ENCODE measurements at places on chromosomes 6 and 20.

GRCh38 chr20:64116541-64117431 is 9.4 kb upstream of the NPBWR2 start:
- no peak for DNase-seq

DNA sequence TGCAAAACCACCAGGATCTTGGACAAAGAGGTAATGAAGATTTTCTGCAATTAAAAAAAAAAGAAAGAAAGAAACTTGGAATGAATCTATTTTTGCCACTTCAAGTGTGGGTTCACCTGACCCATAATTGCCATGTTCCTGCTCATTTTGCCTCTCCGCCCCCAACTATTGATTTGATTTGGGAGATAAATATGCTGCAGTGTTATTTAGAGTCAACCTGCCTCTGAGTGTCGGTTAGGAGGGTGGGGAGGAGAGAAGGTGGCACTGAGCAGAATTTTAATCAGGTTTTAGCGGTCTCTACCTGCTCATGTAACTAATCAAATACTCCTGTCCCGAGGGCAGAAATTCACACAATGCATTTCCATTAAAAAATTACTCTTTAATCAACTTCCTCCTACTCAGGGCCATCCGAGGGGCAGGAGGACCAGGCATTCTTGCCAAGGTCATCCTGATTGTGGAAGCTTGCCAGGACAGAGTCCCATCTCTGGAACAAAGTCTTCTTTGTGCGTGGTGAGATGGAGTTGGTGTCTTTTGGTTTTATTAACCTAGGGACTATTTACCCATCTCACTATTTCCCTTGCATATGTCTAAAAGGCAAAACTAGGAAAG is 300.1 kb downstream of the CDH26 start:
- DNase-seq = no peak

DNA sequence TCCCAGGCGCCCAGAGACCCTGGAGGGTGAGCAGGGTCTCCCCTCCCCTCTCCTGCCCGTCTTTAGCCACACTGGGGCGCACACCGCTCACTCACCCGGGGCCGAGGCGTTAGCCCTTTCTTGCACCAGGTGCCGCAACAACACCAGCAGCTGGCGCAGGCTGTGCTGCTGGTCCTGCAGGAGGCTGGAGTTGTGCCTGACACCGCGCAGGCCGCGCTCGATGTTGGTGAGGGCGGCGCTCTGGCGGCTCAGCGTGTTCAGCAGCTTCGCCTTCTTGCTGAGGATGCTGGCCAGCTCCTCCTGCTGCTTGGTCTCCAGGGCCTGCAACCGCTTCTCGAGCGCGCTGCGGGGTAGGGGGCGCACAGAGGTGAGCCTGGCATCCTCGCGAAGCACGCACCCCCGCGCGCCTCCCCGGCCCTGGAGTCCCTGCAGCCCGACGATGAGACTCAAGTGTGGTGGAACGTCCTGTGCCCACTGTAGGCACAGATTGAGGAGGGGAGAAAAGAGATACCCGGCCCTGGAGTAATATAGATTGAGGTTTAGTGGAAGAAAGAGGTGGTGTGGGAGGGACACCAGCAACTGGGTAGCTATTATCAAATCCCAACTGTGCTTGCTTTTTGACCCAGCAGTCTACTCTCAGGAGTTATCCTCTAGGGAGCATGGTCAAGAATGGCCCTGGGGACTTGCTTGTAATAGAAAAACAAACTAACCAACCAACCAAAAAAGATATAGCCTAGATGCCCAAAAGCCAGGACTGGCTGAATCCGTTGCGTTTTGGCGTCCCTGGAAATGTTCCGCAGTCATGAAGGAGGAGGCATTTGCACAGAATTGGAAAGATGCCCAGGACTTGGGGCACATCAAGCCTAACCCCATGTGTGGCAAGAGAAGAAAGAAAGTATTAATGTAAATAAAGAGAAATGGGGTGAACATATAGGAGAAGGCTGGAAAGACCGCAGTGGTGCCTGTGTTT is 30.9 kb downstream of the ANGPT4 start:
- DNase-seq = peak; percentile 14

DNA sequence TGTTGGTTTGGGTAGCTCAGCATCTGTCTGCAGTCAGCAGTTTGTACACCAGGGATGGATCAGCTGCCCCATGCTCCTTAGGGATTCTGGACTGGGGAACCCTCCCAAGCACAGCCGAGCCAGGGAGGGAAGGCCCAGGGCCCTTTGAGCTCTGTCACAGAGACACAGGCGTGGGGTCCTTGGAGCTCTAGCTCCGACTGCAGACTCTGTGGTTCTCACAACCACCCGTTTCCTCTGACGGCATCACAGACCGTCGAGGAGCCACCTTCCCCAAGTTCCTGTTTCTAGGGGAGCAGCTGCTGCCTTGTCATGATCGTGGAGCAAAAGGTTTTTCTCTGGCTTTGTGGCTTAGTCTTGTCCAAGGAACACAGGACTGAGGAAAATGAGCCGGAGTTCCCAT is at the start of gene SLA2:
SLA2 (minus strand) TSS at position 199 of the 400 bp plus-strand sequence. CDS start 4,861 bp downstream, outside the sequence.
- no peak for DNase-seq

GRCh38 chr20:22371843-22372242 is 212.5 kb downstream of the FOXA2 start:
- no peak for DNase-seq

- DNase-seq = peak; percentile 25
These were observed 395.3 kb downstream of the CD109 start for GRCh38 chr6:74091136-74091793.

- no peak for DNase-seq
These were observed 5.8 kb upstream of the IGF2R start for GRCh38 chr6:159963111-159963510.

- no peak for DNase-seq
These were observed 51.8 kb upstream of the FRMD1 start for GRCh38 chr6:168130697-168131371.

DNA sequence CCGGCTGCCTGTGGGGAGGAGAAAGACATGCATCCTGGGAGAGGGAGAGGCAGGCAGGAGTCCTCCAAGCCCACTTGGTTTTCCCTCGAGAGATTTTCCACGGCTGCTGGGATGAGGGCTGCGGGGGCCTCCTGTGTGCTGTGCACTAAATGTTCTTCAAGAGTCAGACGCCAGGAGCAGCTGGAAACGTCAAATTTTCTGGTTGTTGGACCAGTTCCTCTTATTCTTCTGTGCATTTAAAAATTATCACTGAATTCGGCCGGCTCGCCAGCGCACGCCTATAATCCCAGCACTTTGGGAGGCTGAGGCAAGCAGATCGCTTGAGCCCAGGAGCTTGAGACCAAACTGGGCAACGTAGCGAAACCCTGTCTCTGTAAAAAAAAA is 32.8 kb upstream of the NTSR1 start:
- no peak for DNase-seq

GRCh38 chr6:3740551-3741476 is 10.7 kb downstream of the PXDC1 start:
- no peak for DNase-seq

- DNase-seq = no peak
These were observed 2.0 kb upstream of the GTSF1L start for GRCh38 chr20:43728686-43729255.

DNA sequence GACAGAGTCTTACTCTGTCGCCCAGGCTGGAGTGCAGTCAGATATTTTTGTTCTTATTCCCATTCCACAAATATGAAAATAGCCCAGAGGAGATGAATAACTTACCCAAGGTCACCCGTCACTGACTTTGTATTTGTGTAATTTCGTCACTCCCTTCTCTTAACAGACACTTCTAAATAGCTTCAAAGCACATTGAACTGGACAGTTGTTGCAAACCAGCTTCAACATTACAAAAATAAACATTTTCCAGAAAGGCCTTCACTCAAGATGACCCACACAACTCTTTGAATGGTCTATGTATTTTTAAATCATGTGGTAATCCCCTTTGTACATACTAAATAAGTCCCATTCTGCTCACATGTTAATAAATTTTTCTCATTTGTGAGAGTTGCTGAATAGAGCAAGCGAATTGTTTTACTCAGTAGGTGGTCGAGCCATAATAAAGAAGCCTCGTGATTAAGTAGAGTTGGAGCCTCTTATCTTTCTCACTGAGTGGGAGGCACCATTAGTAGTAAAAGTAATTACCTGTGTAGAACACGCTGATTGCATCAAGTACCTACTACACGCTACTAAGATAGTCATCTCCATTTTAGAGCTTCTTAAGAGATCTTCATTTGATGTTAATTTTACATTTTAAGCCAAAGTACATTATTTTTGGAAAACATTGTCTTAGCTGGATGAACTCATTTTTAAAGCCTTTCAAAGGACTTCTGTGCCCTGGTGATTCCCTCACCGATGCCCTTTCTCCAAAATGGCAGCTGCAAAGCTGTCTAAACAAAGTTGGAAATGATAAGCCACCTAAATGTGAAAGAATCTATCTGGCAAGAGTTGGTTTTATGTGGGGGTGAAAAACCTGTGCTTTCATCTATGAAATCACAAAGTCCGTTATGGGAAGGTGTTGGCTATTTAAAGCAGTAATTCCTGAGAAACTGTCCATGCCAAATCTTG is 110.0 kb downstream of the TSHZ2 start:
- no peak for DNase-seq

DNA sequence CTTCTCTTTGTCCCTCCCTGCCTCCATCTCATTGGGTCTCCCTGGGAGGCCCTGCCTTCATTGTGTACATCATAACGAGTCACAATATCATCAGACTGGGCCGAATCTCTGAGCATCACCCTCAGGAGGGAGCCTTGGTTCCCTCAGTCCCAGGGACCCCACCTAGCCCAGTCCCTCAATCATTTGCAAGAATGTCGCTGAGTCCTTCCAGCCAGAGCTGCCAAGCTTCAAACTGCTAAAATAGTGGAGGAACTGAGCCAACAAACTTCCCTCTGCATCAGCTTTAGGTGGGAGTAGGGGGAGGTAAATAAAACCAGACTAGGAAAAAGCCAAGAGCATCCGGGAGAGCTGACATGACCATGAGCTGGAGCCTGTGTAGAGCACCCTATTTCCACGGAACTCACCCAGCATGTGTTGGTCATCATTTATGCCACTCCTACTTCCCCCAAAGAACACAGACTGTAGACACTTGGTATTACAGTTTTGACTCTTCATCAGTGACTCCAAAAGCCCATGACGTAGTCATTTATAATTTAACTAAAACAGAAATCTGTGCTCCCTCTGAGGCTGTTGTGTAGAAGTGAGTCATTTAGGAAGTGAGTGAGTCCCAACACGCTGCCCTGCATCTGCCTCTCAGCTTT is 28.8 kb upstream of the IL17A start:
- DNase-seq = peak; percentile 7

DNA sequence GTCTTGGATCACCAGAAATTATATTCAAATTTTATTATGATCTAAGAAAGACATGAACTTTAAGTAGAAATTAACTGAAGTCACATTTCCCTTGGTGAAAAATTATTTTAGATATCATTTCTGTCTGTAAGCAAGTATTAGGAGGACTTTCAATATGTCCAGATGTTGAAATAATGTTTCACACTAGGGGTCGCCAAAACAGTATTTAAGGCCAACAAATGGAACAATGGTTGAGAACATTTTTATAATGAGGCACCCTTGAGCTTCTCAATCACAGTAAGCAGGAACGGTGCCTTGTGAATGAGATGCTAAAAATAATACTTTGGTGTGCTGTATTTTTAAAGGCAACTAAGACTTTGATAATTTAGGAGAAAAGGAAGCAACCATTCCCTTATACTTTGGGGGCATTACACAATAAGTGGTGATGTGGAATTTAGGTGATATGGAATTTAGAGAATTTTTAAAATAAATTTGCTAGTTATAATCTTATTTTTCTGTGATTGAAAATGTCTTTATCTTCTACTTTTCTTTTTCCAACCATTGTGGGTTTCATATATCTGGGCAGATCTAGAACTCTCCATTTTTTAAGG is 9.6 kb upstream of the SF3B5 start:
- peak; percentile 85 for DNase-seq

DNA sequence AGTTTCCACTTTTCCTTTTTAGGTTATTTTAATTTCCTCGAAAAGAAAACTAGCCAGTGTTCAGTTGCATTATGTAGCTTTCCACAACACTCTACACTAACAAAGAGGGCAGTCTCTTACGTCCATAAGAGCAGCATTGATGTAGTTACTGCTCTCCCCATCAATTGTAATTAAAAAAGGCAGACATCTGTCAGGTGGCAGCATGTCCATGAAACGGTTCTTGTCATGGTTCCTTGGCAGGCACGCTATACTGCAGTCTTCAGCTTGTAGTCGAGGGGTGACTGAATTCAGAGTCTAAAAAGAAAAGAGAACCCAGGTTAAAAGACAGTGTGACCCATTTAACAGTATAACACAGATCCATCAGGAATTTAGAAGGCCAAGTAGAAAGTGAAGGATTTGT is 80.1 kb upstream of the THEMIS start:
- no peak for DNase-seq

DNA sequence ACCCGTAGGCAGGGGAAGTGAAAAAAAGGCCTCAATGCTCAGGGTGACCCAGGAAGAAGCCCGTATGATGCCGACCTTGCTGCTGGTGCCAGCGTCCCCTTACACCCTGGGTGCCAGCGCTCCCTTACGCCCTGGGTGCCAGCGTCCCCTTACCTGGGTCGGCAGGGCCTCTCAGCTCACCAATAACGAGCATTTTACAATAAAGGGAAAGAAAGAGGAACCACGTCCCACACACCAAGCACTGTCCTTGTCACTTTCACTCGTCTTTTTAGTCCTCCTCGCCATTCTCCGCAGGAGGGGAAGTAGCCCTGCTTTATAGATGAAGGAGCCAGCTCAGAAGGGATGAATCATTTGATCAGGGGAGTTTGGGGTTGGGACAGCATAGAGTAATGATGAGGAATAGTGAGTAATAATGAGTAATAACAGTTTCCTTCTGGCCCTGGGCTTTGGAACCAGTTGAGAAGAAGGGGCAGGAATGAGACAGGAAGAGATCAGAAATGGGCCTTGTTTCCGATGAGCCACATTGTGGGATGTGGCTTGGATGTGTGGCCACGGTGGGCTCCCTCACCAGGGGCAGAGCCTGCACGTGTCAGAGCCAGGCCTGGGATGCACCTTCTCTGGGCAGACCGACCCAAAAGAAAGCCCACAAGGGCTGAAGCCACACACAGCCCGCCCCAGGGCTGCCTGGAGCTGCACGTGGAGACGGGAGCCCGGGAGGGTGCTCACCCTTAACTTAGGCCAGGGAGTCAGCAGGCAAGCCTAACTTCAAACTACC is 75.7 kb downstream of the SYNJ2 start:
- DNase-seq = peak; percentile 94

DNA sequence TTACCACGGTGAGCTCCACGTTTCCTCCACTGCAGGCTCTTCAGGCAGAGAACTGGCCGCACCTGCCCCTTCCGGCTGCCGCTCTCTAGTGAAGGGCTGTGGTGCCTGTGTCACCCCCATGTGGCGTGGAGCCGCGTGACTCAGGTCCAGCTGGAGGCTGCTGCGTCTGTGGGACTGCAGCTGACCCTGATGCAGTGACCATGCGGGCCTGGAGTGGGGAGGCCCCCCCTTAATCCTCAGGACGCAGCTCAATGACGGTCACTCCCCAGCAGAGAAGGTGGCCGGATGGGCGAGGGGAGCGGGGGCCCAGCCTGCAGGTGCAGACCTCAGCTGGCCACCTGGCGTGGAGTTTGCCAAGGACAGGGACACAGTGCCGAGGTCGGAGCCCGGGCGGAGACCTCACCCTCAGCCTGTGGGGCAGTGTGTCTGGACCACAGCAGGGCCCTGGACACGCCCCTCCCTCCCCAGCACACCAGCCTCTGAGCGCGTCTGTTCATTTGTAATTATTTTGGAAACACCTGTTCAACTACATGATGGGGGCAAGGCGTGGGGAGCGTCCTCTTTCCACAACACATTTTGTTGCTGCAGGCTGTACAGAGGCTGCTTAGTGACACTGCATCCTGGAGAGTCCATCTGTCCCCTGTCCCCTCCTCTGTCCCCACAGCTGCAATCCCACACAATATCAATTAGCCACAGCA is 10.7 kb downstream of the BHLHE23 start:
- no peak for DNase-seq
